ENCODE measurements at places on chromosomes 12 and 14. TPM values are rescaled to one million over a fixed set of nuclear protein-coding genes. Genes with fewer than 3 reads are reported as not detected.
A peak's percentile ranks its signal among the peaks of the same experiment; 100 is the strongest.

DNA sequence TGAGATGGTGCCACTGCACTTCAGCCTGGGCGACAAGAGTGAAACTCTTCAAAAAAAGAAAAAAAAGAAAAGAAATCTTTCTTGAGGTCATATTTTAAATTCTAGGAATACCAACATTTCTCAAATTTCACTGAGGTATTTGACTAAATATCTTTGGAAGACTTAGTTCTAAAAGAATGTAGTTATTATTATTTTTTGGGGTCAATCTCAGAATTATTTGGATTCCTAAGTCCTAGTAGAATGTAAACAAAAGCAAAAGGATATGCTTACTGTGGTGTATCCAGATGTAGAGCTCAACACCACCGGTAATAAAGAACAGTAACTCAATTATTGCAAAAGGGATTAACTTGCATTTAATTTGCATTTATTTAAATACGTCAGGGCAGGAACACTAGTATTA, 25.0 kb downstream of the PRICKLE1 start:
- DNase-seq = no peak
- no peaks in the 10 kb centered on the region for H3K27me3 ChIP-seq
- no peaks in the 10 kb centered on the region for H3K4me1 ChIP-seq
- H3K36me3 ChIP-seq = no peaks in the 10 kb centered on the region
- H3K27ac ChIP-seq = no peak overlapping the region

DNA sequence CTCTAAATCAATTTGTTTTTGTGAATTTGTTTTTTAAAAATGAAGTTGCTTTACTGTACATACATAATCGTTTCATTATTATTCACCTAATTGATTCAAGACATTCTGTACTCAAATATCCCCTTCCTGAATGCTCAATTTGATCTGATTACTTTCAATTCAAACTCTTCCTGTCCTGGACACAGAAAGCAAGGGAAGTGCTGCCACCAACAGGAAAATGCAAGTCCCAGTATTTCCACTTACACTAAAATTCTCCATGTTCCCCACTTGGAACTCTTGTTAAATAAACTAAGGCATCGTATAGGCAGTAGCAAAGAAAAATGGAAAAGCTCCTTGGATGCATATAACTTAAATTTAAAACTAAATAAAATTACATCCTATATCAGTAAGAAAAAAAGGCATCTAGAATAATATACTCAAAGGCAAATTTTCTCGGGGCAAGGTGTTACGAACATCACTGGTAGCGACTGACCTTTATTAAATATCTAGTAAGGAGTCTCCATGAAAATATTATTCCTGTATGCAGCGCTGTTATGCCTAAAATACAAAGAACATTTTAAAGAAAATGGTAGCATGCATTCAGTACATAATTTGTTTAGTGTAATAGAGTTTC, 72.0 kb upstream of the DBX2 start:
- H3K4me3 ChIP-seq = no peak overlapping the region
- H3K36me3 ChIP-seq = no peaks in the 10 kb centered on the region
- H3K27ac ChIP-seq = no peak overlapping the region
- H3K4me1 ChIP-seq = no peaks in the 10 kb centered on the region

GRCh38 chr12:51048661-51049251, 629 bp downstream of the LETMD1 start:
- H3K27ac ChIP-seq = no peak overlapping the region
- H3K4me1 ChIP-seq = peaks cover 5% of the 10 kb centered on the region
- no peaks in the 10 kb centered on the region for H3K27me3 ChIP-seq

NUAK1 gene
- 37.7 TPM for total RNA-seq

RD3L gene
- total RNA-seq = not detected

DNA sequence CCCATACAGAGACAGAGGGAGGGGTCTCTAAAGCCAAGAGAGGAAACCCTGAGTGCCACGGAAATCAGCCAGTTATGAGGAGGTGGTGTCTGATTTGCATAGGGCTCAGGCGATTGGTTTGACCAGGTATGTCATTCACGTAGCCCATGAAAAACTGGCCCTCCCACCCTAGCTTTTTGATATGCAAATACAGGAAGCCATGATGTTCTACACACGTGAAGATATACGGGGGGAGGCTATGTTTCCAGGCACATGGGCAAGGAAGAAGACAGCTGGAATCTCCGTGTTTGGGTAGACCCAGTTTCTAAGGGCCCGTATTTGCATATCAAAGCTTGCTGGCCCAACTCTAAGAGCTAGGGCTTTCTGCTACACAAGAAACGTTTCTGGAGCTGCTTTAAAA, 717.8 kb upstream of the SEL1L start:
- no peaks in the 10 kb centered on the region for H3K27me3 ChIP-seq
- H3K27ac ChIP-seq = no peak overlapping the region
- no peak for DNase-seq
- H3K36me3 ChIP-seq = no peaks in the 10 kb centered on the region
- no peaks in the 10 kb centered on the region for H3K4me1 ChIP-seq

KRT3 gene
- total RNA-seq = not detected

GRCh38 chr14:49688701-49689030, 652 bp upstream of the POLE2 start:
- H3K27ac ChIP-seq = peak overlapping the region; percentile 88
- H3K4me3 ChIP-seq = no peak overlapping the region
- H3K4me1 ChIP-seq = no peaks in the 10 kb centered on the region
